ENCODE measurements at places on chromosomes 1 and 21.

GRCh38 chr1:66353257-66353656, 180.7 kb upstream of the SGIP1 start:
- no peak for DNase-seq

DNA sequence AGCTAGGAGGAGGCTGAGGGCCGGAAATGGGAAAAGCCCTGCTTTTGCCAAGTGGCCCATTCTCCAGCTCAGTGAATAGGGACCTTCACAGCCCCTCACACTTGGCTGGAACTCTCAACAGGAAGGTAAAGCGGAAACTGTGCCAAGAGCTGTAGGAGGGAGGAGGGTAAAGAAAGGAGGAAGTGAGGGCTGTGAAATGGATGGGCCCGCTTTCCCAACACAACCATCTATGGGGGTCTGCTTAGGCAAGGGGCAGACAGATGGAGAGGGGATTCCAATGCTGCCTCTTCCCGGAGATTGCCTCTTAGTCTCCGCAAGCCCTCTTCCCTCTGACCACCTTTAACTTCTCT, 5.2 kb downstream of the INKA2 start:
- DNase-seq, result no peak

GRCh38 chr1:210597555-210598134, 268.9 kb downstream of the HHAT start:
- DNase-seq, result no peak

GRCh38 chr1:42923367-42924081, 35.1 kb downstream of the SLC2A1 start:
- DNase-seq, result no peak

- DNase-seq, result no peak
Measured at GRCh38 chr1:116895073-116895472, 14.6 kb upstream of the PTGFRN start.

DNA sequence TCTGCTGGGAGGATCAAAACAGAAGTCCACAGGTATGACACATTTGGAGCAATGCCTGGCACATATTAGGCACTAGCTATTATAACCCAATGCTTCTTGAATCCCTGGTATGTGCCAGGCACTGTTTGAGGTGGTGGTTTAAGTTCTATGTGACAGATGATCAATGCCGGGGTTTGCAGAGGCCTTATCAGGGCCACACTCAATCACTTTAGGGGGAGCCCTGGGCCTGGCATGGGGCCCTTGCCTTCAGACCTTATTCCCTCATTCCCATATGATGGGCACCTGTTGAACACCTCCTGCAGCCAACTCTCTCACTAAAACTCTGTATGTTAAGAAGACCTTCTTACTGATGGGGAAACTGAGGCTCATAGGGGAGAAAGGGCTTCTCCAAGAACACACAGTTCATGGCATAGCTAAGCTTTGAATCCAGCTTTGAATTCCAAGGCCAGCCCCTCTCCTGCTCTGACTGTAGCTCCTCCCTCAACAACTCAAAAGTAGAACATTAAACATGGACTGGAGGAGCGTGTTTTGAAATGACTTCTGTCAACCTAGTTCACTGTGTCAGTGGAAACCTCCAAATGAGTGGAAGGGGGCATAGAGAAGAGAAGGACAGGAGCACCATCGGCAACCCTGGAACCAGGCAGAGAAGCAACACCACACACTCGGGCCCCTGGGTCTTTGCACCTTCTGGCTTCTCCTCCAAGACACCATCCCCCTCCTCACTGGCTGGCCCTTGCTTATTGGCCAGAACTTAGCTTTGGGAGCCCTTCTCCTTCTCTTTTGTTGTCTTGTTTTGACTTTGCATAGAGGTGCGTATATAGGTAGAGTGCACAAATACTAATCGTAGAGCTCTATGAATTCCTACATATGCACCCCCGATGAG, 6.6 kb upstream of the IFFO2 start:
- DNase-seq, result no peak

GRCh38 chr1:189609167-189609566, 868.5 kb downstream of the BRINP3 start:
- DNase-seq, result no peak

All from activated T-cell treated with anti-CD3 and anti-CD28 coated beads for 24 hours (primary cell).